SK-N-DZ (cell line): ENCODE measurements at places on chromosomes 11 and 22.

GRCh38 chr11:7072401-7073028 lies 16.3 kb upstream of the RBMXL2 start:
- DNase-seq: no peak

- no peak for DNase-seq
Measured at GRCh38 chr11:111299101-111300026, 1.0 kb downstream of the POU2AF3 start.

DNA sequence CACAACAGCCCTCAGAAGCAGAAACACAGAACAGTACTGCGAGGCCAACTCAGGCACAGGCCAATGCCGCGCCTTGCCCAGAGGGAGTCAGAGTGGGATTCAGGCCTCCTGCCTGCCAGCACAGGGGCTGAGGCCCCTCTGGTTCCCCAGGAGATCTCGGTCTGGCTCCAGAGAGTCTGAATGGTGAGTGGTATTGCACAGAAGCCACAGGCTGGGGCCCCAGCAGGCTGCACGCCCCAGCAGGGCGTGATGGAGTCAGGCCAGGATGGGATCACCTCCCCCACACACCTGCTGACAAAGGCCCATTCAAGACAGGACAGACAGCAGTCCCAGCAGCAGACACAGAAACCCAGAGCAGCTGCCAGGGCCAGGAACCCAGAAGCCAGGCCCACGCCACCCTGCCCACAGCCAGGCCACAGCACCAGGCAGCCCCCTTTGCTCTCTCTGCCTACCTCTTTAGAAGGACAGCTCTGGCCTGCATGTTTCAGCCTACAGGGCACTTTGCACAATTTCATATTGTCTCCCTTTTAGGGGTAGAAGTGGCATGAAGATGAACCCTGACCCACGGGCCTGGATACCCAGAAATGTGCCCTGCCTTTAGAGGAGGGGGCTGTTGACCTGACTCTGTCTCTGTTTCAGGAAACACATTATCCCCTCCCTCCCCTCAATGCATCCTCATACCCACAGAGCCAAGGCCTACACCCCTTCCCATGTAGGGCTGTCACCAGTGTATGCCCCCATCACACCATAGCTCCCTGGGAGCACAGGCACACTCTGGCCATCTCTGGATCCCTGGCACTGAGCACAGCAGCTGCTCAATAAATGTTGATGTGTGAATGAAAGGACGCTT lies 6.1 kb downstream of the FXYD6 start:
- peak; percentile 16 for DNase-seq

DNA sequence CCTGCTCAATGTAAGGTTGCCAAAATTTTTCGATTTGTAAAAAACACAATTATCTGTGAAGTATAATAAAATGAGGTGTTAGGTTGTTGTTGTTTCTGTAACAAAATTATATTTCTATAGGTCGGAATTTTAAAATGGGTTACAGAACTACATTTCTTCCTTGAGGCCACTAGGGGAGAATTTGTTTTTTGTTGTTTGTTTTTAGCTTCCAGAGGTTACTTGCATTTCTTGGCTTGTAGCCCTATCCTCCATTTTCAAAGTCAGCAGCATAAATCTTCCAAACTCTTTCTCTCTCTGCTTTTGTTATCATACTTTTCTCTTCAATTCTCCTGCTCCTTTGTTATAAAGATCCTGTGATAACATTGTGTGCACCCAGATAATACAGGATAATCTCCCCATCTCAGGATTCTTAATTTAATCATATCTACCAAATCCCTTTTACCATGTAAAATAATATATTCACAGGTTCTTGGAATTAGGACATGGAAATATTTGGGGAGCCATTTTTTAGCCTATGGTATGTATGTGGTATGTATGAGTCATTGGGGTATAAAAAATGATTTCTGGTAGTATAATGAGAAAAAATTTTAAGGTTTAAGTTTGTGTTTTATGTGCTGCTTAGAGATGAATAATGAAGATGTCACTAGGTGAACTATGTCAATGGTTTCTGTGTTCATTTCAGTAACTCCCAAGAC lies 9.4 kb upstream of the PATL1 start:
- no peak for DNase-seq

DNA sequence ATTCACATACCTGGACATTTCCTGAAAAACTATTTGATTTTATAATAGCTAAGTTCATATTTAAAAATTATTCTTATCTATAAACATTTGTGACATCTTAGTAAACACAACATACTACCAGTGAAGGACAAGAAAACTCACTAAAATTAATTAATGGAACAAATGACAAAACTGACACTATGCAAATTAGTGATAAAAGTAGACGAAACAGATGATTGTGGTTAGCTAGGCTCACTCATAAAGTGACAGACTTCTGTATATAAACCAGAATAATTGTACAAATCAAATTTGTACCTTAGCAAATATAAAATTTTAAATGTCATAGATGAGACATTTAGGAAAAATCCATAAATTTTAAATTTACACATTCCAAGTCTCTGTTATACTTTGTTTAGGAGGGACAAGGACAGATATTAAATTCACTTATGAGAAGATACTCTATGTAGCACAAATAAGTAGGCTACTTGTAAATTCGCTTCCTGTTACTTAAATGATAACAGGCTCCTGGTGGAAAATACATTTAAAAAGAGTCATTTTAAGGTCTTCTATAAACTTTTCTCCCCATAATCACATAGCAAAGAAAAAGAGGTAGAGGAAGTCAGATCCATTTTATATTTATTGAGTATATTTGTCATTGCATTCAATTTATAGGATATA lies 81.2 kb downstream of the KIF18A start:
- no peak for DNase-seq

DNA sequence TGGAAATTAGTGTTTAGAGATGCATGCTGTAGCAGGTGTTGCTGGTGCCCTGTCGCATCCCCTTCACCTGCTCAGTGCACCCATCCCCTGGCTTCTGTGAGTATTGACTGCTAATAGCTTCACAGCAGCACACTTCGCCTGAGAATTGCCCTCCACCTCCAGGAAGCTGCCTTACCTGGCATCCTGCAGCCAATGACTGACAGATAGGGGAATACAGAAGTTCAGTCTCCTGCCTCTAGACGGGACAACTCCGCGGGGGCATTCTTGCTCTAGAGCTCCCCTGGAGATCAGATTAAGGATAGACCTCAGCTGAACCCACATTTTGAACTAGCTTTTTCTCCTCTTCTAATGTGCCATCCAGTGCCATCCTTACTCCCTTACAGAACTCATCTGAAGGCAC lies 9.3 kb upstream of the CD3E start:
- DNase-seq: no peak

- no peak for DNase-seq
Measured at GRCh38 chr11:99893811-99894210, 793.3 kb upstream of the ARHGAP42 start.

DNA sequence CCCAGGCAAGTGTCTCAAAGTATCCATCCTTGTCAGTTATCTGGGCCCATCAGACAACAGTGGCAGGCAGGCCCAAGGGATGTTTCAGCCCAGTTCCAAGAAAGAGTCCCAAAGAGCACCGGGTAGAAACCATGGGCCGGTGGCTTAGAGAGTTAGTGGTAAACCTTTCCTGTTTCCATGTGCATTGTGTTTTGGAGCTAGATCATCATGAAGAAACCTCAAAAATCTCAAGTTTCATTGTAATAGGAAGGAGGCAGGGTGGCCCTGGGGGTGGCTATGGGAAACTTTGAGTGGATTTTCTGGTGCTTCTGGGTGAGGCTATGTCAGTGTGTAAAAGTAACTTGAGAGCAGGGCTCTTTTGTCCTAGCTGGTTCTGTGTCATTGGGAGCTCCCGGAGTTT lies 68.1 kb downstream of the UBASH3B start:
- DNase-seq: no peak

DNA sequence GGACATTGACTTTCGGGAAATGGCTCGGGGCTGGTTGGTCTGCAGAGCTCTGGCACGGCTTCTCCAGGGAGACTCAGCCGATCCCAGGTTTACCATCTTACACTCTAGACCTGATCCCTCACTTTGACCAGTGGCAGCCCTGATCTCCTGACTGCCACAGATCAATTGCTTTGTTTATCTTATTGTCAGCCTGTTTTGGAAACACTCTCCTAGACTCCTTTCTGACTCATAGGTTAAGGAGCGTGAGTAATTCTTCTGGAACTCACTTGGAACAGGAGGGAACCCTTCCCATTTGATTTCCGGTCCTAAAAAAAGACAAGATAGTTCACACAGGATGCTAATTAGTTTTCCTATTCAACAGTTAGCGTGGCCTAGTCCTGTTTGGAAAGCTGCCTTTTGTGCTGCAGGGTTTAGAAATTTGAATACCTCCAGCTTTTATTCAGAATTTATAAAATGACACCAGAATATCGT lies 16.0 kb upstream of the BMAL1 start:
- no peak for DNase-seq

DNA sequence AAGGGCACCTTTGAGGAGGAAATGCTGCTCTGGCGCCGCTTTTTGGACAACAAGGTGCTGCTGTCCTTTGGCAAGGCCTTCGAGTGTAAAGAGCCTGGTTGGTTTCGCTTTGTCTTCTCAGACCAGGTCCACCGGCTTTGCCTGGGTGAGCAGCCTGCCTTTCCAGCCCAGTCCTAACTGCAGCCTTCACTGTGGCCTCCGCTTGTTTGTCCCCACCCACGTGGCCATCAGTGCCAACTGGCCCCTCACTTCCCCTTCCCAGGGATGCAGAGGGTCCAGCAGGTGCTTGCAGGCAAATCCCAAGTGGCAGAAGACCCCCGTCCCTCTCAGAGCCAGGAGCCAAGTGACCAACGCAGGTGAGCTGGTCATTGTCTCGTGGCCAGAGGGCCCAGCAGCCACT lies 12.0 kb upstream of the EXT2 start:
- no peak for DNase-seq

- DNase-seq: no peak
Measured at GRCh38 chr11:62843466-62843865, 4.1 kb upstream of the WDR74 start.

DNA sequence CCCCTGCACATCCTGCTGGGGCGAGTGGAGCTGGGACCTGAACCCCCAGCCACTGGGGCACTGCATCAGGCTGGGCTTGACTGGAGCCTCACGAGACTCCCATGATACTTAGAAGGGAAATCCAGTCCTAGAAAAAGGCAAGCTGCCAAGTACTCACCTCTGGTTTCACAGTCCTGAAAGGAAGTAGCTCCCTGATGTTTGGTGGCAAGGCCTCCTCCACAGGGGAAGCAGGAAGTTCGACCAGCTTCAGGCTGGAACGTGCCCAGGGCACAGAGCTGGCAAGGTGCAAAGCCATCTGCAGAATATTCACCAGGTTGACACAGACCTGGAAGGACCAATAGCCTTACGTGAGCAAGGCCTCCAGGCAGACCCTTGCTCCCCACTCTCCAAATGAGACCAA lies 26.8 kb upstream of the NRIP3 start:
- no peak for DNase-seq
